Omental fat pad (tissue), 4 donors: ENCODE measurements at places on chromosomes 3 and 15. TPM values are rescaled to one million over a fixed set of nuclear protein-coding genes. Genes with fewer than 3 reads are reported as not detected.

Gene ACTC1
- total RNA-seq = 0.38 TPM

Gene NANOGP8
- not detected for total RNA-seq

Gene CA12
- 27.1 TPM for total RNA-seq

DNA sequence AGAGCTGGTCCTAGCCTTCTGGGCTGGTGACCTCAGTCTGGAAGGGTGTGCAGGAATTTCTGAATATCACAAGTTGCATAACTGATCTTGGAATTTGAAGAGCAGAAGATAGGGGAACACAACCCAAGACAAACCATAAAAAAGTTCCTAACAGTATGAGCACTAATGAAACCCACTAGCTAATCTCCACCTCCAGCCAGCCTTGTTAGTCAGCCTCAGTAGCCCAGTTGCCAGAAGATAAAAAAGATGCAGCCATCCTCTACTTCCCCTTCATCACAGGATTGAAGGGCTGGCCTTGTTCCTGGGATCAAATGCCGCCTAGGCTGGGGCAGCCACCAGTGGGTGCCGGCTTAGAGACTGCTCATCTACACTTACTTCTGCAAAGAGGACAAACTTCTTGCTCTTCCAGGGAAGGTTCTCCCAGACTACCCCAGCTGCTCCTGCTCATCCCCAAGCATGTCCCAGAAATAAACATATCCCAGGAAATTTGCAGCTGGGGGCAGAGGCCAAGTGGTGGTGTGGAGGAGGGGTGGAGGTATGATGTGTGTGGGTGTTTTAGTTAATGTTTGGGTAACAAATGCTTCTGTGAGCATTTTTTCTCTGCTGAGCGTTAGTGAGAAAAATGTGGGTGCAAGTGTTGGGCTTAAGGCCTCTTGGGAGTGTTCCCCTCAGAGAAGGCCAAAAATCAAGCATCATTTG lies 9.2 kb upstream of the ITGA11 start:
- no peak for DNase-seq

DNA sequence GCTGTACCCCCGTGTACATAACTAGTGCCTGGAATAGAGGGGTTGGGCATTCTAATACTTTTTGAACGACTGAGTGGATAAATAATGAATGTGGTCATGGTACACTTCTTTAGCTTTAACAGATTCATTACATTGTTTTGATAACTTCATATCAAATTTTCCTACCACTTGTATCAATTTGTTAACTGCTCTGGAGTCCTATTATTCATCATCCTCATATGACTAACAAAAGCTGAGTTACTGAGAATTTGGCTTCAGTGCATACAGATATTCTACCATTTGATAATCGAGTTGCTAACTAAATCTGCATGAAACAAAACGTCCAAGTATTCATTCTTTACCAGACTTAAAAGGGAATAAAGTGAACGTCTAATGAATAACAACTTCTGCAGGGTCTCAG lies 31.7 kb downstream of the FRMD5 start:
- DNase-seq = no peak

- DNase-seq = no peak
These were observed 6.4 kb downstream of the NSUN3 start for GRCh38 chr3:94069194-94069813.

DNA sequence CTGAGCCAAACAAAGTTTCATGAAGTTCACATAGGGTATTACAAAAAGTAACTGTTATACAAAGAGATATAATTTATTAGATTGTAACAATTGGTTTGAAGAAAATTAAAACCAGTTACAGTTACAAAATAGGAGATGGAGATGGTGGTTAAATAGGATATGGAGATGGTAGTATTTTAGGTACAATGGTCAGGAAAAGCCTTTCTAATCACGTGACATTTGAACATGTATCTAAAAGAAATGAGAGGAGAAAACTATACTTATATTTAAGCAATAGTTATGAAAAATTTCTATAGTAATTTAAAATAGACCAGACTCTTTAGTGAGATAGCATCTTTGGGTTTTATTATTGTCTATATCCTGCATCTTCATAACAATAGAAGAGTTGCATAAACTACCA lies 312.9 kb downstream of the RBMS3 start:
- no peak for DNase-seq

DNA sequence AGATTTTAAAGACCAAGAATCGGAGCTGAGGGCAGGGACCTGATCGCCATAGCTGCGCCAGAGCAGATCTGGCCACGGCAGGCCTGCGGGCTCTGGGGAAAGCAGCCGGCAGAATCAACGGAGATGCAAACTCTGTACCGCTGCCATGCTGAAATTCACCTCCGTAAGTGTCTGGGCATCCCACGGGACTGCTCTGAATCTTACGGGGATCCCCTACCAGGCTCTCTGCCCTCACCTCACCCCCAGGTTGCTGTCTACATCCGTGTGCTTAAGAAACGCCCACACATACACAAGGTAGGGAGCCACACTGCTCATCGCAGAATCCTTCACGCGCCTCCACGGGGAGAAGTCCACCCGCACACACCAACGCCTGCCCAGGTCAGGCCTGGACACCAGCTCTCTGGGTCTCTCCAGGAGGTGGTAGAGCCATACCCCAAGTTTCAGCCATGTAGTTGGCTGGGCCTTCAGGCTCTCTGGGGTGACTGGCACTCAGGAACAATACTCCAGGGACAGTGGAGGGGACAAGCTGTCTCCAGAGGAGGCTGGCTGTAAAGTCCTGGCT lies 33.5 kb downstream of the FAM174B start:
- DNase-seq = no peak
